ENCODE measurements at places on chromosomes 2 and 18.

DNA sequence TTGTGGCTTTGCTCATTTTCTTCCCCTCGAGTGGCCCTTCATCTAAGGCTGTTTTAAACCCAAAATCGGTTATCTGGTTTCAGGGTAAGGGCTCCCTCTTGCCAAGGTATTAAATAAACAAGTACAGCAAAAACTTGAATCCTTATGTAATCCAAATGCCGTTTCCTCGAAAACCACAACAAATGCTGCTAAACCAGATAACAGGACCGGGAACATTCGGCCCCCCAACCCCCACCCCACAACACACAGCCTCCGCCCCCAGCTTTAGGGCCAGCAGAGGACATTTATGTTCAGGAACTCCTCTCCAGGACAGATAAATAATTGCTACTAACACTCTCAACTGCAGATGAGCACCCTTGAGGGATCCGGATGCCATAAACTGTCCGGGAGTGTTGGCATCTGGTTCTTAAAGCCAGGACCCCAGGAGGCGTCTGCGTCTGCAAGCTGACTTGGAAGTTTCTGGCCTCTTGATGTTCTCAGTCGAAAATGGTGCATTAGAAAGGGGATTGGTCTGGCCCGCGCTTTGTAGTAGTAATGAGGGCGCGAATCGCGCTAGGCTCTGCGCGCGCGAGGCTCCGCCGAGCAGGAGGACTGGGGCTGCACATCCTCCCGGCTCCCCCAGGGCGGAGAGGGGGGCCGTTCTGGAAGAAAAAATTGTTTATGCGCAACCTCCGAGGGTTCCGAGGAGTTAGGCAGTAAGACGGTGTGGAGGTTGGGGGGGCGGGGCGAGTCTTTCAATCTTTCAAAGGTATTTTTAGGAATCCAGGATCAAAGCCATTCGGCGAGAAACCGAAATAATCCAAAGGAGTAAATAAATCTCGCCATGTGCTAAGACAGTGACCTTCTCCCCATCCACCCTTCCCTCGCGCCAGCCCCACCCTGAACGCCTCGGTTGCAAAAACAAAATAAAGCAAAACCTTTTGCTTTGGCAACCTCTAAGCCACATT, 3.9 kb upstream of the ID2 start:
- no peak for DNase-seq

DNA sequence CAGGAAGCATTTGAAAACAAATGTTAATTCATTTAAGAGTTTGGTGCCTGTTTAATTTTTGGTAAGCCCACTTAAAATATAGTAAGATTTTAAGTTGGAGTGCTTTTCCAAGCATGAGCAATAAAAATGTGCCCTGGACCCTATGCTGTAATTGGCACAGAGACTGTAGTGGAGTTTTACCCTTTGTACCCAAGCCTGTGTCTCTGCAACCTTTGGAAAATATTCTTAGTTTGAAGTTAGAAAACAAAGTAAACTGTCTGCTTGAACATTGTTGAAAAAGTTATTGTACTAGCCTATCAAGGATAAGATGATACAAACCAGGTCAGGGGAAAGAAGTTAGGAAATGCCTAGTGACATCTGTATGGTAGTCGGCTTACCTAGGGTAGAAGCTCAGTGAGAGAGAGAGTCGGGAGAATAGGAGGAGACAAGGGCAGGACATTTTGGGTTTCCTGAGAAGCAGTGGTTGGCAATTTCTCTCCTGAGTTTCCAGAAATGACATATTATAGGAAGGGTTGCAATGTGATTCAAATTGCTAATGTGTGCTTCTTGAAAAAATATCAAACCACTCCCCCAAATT, 66.5 kb downstream of the CCDC85A start:
- no peak for DNase-seq

- DNase-seq, result peak; percentile 41
Observed at GRCh38 chr2:39119732-39120520, 925 bp downstream of the SOS1 start.

GRCh38 chr18:13125191-13125590, 93.4 kb upstream of the LDLRAD4 start:
- no peak for DNase-seq

- DNase-seq, result no peak
Observed at GRCh38 chr2:126945118-126945517, 46.4 kb downstream of the TEX51 start.

GRCh38 chr2:208916881-208917280, 507.0 kb upstream of the MAP2 start:
- DNase-seq, result no peak

GRCh38 chr18:39786477-39786876, 2168.6 kb upstream of the PIK3C3 start:
- no peak for DNase-seq

DNA sequence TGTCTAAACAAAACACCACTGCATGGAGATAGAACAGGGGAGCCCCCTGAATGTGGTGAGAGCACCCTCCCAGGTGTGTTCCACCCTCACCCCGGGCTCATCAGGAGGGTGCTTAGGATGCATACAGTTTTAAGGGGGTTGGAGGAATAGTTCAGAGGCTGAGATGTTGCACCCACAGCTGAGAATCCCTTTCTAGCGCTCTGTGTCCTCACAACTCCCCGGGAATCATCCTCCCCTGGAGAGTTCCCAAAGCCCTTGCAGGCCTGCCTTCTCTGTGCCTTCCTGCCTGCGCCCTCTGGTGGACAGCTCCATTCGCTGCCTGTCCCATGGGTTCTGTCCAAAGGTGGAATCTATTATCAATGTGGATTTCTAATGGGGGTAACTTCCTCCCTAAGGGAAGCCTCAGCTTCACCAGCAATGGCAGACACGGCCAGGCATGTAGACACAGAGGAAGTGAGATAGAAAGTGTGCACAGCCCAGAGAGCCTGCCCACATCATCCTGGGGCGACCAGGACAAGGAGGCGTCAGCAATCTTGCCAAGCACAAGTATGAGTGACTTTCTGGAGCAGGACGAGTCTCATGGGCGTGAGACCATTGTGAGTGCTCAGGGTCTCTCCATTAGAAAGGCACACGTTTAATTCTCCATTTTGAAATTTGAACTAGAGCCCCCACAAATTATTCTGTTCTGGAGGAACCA, 1.2 kb upstream of the UGT1A5 start:
- peak; percentile 36 for DNase-seq

DNA sequence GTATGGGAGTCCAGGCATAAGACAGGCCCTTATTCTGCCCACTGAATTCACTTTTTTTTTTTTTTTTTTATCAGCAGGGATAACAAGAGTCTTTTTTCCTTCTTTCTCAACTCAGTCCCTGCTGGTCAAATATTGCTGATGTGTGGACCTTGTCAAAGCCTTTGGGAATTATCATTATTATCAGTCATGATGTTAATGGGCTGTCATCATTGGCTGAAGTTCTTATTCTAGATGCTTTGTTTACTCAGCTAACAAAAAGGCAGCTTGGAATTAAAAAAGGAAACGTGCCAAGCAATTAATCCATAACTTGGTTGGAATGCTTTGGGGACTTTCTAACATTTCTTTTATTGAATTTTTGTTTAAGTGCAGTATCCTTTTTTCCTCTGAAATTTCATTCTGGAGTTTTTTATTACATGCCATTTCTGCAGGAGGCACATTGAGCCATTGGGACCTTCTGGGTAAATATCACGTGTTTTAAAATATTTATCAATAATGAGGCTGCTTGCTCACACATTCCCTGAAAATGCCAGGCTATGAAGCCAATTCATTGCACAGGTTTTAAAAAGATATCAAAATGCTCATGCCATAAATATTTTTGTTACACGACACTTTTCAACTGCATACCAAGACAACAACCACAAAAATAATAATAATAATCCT, 246.3 kb downstream of the TXNL1 start:
- DNase-seq, result no peak

DNA sequence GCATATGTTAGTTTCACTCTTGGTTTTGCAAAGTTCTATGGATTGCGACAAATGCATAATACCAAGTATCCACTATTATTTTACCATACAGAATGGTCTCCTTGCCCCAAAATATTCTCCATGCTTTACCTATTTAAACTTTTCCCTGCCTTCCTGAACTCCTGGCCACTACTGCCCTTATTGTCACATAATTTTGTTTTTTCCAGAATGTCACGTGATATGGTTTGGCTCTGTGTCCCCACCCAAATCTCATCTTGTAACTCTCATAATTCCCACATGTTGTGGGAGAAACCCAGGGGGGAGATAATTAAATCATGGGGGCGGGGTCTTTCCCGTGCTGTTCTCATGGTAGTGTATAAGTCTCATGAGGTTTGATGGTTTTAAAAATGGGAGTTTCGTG, 760.0 kb downstream of the METTL4 start:
- no peak for DNase-seq

DNA sequence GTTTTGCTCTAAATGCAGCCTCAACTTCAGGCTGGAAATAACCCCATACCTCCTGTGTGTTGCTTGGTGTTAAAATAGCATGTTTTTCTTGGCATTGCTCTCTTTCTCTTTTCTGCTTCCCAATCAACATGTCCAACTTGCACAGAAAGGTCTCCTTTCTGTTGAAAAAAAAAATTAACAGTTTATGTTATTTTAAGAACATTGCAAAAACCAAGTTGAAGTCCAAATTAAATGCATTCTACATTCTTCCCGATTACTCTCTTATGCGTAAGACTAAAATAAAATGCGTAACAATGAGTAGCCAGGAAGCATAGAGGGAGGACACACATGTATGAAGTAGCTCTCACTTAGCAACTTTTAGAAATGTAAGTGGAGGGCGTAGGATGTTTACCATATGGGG, 1406.1 kb upstream of the NXPH2 start:
- DNase-seq, result no peak

- DNase-seq, result no peak
Observed at GRCh38 chr2:63539416-63540162, 48.7 kb downstream of the WDPCP start.

- DNase-seq, result no peak
Observed at GRCh38 chr2:211086049-211086448, 529.6 kb downstream of the CPS1 start.

GRCh38 chr18:33761363-33761762, 183.3 kb downstream of the ASXL3 start:
- DNase-seq, result no peak

DNA sequence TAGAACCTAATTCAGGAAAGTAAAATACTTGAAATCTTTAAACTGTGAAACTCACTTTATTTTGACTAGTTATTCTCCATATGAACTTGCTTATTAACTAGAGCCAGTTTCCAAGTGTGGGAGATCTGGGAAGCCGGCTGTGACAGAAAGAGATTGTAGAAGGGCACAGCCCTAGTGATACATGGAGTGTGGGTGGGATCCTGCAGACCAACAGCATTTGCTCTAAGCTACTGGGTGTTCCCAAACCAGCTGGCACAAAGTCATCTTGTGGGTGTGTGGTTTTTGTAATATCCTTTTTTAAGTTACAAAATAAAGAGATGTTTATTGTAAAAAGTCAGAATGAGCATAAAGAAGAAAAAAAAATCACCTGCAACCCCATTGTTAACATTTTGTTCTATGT, 3.4 kb downstream of the DUSP19 start:
- no peak for DNase-seq

DNA sequence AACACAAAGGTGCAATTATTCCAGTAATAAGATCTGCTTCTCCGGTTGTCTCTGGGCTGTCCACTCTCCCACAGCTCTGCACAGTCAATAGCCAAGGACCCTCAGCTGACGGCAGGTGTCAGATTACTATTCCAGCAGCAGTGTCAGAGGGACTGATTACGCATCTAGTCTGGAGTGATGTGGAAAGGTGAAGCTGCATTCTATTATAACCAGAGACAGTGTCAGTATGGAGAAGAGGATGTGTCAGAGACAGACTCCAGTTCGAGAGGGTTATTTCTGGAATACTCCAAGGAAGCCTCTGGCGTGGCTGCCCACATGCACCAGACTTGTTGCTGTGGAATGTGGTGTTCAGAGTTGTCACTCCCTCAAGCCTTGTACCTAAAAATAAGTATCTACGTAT, 163.6 kb upstream of the TMEM200C start:
- DNase-seq, result no peak

GRCh38 chr2:235988271-235989015, 179.7 kb downstream of the GBX2 start:
- no peak for DNase-seq

GRCh38 chr2:160321006-160321405, 120.9 kb upstream of the ITGB6 start:
- DNase-seq, result no peak

- DNase-seq, result no peak
Observed at GRCh38 chr18:77658299-77658662, 408.6 kb downstream of the GALR1 start.

DNA sequence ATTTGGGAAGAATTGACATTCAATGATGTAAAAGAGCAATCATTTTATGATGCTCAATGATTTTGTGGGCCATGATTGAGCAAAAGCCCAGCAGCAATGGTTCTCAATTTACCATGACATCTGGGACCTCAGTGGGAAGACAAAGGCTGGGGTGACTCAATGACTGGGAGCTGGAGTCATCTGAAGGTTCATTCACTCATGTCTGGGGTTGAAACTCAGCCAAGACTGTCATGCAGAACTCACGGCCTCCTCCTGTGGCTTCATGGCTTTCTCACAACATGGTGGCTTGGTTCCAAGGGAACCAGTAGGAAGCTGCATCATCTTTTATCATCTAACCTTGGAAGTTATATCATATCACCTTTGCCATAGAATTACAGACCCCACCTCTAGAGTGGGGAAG, 45.1 kb upstream of the CD226 start:
- no peak for DNase-seq

GRCh38 chr18:39699340-39699964, 2133.9 kb upstream of the CELF4 start:
- DNase-seq, result no peak

DNA sequence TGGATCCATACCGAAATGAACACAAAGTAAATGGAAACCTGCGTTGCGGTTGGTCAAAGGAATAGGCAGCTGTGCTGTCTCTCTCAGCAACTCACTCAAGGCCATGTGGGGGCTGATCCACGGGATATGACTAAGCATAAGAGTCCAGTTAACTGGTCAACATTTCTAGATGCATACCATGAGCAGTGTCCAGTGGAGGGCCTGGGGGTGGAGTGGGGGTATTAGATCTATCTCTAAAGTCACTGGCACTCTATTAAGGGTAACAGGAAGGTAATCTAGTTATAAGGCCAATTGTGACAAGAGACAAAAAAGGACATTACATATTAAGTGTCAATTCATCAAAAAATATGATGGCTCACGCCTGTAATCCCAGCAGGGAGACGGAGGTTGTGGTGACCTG, 136.8 kb downstream of the TTC32 start:
- DNase-seq, result no peak

- DNase-seq, result no peak
Observed at GRCh38 chr2:229920011-229920641, 1.7 kb downstream of the TRIP12 start.

GRCh38 chr2:185757356-185757755, 18.8 kb downstream of the FSIP2 start:
- no peak for DNase-seq
